HS-5 (cell line): ENCODE measurements at places on chromosomes 7 and 10.

DNA sequence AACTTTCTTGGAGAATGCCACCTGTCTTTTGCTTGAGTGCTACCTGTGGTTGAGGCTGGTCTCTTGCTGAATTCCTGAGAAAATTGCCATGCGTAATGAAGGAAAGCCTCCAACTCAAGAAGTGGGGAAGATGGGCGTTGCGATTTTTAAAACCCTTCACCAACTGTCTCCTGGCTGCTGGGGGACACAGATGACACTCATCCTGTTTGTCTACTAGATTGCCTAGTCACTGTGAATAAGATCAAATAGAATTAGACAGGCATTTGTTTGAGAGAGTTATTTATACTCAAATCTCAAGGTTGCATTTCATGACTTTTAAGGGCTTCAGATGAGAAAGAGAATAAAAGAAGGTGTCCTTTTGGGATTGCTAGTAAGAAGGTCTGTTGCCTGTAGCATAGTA lies 84.3 kb upstream of the MTPN start:
- DNase-seq, result no peak

- no peak for DNase-seq
Measured at GRCh38 chr10:131891929-131892805, 8.6 kb upstream of the PPP2R2D start.

DNA sequence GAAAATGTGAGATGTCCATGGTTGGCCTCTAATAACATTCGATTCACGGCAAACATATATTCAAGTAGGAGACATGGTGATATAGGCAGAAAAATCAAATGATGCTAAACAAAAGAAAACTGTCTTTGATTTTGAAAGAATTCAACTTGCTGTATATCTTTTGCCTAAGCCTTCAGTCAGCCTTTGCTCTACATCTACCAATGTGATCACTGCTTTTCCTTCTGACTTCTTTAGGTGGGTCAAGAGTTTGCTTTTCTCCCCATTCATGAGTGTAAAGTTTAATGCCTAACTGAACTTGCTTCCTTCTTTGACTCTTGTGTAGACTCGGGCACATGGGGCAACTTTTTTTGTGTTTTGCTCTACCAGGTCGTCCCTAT lies 417 bp upstream of the HIF1AN start:
- no peak for DNase-seq

- DNase-seq, result no peak
Measured at GRCh38 chr7:94109556-94109955, 105.4 kb upstream of the BET1 start.

- DNase-seq, result no peak
Measured at GRCh38 chr7:3911685-3912084, 610.6 kb downstream of the SDK1 start.

- no peak for DNase-seq
Measured at GRCh38 chr7:101210143-101210542, 7.2 kb downstream of the PLOD3 start.

- no peak for DNase-seq
Measured at GRCh38 chr7:379456-380138, 89.6 kb downstream of the FOXL3 start.

DNA sequence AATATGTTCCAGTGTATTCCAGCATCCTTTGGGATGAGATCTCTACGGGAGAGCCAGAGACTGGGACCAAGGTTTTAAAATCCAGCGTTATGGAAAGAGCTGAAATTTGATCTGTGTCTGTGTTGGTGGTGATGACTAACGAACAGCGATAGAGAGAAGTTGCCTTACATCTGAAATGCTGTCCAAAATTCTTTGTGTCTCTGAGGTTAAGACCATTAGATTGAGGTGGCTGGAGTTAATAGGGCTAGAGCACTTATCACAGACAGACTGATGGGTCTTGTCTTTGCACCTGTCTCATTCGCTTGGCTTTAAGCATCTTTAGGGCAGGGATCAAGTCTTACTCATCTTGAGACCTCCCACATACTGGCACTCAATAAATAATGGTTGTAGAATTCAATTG lies 41.0 kb upstream of the RAPGEF5 start:
- no peak for DNase-seq

GRCh38 chr10:103691723-103692435 lies 163.5 kb downstream of the SH3PXD2A start:
- no peak for DNase-seq

GRCh38 chr7:81162771-81163525 lies 244.1 kb upstream of the SEMA3C start:
- no peak for DNase-seq

GRCh38 chr10:113854761-113855588 lies 514 bp downstream of the NHLRC2 start:
- no peak for DNase-seq

DNA sequence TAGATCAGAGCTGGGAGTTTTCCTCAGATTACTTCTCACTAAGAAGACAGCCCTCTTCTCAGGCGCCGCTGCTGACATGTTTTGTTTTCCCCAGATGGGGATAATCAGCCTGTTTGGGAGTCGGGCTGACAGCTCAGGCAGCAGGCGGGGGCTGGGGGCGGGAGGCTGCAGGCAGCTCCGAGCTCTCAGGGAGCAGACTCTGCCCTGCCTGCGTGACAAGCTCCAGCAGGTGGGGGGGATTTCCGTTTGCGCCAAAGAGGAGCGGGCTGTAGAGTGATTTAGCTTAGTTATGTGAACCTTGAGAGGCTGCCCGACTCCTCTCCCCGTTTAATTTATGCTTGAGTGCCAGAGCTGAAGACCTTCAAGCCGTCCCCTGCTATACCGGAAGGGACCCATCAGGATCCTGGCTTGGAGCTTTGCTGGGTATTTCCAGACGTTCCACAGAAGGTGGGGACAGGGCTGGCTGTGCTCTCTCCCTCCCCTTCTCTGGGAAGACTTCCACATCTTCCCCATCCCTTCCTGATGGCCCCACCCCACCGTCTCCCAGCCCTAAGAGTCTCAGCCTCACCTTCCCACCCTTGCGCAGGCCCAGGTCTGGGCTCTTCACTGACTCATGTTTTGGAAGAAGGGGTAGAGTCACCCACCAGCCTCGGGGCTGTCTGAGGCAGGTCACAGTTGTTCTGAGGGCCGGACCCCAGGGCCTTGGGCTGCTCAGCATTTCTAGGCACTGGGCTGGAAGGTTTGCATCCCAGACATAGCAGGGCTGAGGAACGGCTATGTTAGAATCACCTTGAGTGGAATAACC lies 24.7 kb upstream of the ADCYAP1R1 start:
- DNase-seq, result no peak

DNA sequence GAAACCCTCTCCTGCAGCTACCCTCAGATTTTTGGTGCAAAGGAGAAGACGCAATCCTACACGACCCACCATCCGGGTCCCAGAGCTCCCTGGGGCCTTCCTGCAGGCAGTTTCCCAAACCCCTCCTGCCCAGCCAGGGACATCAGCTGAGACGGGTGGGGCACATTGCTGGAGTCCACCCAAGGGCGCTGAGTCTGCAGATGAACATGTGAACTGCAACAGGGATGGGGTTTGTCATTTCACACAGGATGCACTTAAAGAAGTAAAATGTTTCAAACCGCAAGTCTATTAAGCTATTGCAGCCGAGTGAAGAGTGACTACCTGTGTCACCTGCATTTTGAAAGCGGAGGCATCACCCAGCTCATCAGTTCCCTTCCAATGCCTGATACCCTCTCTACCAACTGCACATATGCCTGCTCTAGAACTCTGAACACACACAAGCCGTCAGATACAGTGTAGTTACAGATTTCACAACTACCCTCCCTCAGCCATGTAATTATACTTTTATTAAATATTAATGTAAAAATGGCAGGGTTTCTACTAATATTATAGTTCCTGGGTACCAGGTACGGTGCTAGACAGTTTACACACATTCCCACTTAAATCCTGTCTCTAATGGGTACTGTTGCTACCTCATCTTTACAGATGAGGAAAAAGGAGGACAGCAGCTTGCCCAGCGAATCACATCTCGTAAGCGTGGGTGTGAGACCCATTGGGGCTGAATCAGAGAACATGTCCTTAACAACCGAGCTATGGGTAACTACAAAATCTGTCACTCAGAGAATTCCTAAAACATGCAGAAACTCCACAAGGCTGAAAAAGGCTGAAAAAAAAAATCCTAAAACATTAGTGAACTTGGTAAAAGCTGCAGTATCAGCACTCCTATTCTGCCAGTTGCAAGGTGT lies 71.2 kb downstream of the GRB10 start:
- no peak for DNase-seq

DNA sequence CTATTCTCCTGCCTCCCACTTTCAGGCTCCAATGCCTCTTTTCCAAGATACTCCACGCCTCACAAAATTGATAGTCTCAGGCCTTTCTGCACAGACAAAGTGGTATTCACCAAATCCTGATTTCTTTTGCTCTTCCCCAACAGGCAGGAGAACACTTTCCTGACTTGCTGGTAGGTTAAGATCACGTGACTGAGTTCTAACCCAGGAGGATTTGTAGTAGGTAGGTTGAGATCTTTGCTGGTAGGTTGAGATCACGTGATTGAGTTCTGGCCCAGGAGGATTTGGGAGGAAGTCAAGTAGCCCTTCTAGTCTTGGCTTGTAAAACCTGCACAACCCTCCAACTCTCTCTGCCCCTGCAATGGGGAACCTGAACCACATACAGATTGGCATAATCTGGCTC lies 741.5 kb downstream of the TYW1 start:
- no peak for DNase-seq

GRCh38 chr10:96205580-96205979 lies 65.8 kb downstream of the BLNK start:
- no peak for DNase-seq

- no peak for DNase-seq
Measured at GRCh38 chr10:47077941-47078340, 166.7 kb downstream of the PTPN20 start.

DNA sequence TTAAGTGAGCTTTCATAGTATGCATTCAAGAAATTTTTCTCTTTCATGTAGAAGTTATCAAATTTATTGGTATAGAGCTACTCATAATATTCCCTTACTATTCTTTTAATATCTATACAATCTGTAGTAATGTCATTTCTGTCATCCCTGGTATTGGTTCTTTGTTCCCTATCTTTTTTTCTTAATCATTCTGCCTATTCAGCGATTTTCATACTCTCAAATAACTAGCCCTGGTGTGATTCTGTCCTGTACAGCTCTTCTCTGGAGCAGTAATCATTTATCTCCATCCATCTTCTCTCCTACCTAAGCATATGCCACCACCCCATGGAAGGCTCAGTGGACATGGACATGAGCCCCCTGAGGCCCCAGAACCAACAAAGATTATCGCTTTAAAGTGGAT lies 213.2 kb upstream of the NEBL start:
- DNase-seq, result no peak

GRCh38 chr10:46226900-46227558 lies 59.8 kb upstream of the ANTXRL start:
- DNase-seq, result no peak
